Cardiac fibroblast (primary cell): ENCODE measurements at places on chromosomes 12 and 14.
A peak's percentile ranks its signal among the peaks of the same experiment; 100 is the strongest.

DNA sequence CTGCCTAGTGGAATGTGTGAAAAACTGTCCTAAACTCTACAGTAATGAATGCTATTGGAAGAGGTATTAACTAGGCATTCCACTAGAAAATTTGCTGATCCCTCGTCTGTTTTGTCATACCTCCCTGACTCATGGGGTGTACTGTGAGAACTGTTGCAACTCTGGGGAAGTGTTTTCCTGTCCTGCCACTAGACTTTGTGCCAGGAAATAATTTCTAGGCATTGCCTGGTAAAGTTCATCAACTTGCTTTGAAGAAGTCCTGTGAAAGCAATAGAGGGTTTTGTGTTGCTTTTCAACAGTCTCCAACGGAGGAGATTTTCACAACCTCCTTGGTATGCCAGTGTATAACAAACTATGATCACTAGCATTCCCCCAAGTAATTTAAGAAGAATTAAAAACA, 139.9 kb downstream of the AKAP6 start:
- DNase-seq = peak; percentile 92

GRCh38 chr12:5587711-5588121, 155.8 kb downstream of the NTF3 start:
- no peak for DNase-seq

GRCh38 chr14:100160534-100160916, 1.1 kb upstream of the DEGS2 start:
- no peak for DNase-seq

DNA sequence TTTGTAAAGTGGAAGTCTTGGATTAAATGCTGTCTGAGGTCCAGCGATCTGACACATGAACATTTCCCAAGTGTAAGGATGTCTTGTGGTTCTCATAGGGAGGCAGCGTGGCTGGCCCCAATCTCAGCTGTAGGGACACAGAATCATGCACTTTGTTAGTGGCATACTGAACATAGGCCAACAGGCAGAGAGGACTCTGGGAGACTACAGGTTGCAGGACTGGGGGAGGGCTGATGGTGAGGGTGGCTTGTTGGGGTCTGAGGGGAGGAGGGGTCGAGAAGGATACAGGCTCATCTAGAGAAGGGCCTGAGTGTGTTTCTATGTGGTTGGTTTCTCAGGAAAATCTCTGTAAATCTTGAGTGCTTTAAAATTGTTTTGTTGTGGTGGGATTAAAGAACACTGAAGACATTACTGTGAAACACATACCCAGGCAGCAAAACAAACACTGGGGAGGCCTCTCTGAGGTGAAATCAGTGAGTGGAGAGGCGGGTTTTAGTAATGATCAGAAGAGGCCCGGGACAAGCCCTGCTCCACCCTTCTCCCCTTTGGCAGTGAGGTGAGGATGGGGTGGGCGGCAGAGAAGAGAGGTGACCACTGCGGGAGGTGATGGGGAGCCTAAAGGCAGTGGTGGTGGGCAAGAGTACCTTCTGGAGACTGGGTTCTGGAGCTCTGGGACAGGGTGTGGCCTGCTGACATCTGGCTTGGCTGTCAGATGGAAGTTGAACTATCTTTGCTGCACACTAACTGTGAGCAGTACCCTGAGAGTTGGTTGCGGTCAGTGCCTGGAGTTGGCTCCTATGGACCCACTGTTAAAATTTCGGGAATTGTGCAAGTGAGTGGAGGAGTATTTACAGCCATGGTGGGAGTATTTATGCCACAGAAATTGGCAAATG, 3.3 kb downstream of the NYNRIN start:
- DNase-seq = no peak

DNA sequence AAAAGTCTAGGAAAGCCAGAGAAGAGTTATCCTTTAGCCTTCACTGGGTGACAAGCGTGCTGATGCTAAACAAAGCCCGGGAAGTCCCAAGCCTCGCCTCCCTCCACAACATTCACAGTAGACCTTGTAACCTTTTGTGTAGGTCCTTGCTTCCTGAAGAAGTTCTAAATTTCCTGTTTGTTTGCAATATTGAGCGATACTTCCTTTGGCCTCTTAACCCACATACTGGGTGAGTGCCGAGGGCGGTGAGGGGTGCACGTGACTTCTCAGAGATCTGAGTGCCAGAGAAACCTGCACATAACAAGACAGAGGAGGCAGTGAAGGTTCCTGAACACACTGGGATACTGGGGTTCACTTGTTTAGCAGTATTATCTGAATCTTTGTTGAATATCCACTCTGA, 134.3 kb downstream of the PLXNC1 start:
- no peak for DNase-seq

DNA sequence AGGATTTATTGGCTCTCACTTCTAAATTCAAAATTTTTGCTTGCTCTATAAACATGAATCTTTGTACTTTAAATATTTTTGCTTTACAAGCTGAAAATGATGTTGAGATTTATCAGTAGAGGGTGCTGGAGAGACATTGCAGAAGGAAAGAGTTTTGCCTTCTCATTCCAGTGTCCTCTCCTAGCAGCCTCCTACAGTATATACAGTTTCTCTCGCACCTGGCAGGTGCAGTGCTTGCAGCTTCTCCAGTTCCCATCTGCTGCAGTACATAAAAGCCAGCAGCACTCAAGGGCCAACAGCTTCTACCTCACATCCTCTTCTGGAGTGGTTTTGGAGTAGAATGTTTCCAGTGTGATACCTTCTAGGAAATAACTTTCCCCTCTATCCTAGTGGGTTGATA, 601.8 kb upstream of the ATXN7L3B start:
- DNase-seq = no peak

- DNase-seq = no peak
These were observed 39.1 kb upstream of the GZMB start for GRCh38 chr14:24673059-24673458.

GRCh38 chr14:103523575-103523954, 935 bp upstream of the CKB start:
- DNase-seq = no peak

- no peak for DNase-seq
These were observed 7.3 kb upstream of the EDDM3B start for GRCh38 chr14:20760950-20761349.
